HTR-8/SVneo (cell line): ENCODE measurements at places on chromosomes 13 and 19.

DNA sequence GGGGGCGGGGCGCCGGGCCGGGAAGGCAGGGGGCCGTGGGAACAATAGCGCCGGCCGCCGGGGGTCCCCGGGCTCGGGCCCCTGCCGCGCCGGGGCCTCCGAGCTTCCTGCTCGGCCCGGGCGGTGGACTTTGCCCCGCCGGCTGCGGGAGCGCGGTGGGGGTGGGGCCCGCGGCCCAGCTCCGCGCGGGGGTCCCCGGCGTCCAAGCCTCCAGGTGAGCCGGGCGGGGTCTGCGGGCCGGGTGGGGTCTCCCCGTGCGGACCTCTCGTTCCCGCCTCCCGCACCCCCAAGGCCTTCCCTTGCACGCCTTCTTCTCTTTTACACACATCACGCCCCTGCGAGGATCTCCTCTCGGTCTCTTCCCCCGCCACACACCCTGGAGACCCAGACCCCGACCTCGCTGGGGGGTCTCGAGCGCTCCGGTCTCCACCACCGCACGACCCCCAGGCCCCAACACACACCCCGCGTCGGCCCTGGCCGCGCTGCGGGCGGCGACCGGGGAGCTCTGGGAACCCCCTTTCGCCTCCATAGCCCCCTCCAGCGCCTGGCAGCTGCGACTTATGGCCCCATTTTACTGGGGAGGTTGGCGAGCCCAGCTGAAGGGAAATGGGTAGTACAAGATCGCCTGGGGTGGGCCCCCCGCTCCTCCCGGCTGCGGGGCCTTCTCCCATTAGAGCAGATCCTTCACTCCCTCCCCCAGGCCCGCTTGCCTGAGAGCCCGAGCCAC, 711 bp downstream of the CAMSAP3 start:
- DNase-seq, result no peak

GRCh38 chr19:29872224-29872731, 60.5 kb downstream of the CCNE1 start:
- DNase-seq, result no peak

- DNase-seq, result no peak
Measured at GRCh38 chr13:99892196-99892613, 79.4 kb downstream of the ZIC5 start.

- DNase-seq, result no peak
Measured at GRCh38 chr13:25065974-25066770, 29.8 kb upstream of the PABPC3 start.

DNA sequence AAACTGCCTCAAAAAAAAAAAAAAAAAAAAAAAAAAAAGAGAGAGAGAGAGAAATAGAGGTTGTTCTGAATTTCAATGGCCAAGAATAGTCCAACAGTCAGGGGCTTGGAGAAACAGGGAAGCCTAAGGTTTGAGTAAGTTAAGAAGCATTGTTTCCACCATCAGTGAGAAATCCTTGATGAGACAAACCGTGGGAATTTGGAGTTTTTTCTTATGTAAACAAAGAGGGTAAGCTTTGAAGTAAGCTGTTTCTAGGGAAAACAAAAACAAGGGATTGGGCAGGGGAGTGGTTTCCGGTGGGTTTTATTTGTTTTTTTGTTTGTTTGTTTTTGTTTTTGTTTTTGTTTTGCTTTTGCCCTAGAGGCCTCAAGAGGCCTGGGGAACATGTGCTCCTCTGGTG, 11.2 kb upstream of the ERVV-1 start:
- DNase-seq, result no peak
